ENCODE measurements at places on chromosomes 1 and 21. TPM values are rescaled to one million over a fixed set of nuclear protein-coding genes. Genes with fewer than 3 reads are reported as not detected.

DNA sequence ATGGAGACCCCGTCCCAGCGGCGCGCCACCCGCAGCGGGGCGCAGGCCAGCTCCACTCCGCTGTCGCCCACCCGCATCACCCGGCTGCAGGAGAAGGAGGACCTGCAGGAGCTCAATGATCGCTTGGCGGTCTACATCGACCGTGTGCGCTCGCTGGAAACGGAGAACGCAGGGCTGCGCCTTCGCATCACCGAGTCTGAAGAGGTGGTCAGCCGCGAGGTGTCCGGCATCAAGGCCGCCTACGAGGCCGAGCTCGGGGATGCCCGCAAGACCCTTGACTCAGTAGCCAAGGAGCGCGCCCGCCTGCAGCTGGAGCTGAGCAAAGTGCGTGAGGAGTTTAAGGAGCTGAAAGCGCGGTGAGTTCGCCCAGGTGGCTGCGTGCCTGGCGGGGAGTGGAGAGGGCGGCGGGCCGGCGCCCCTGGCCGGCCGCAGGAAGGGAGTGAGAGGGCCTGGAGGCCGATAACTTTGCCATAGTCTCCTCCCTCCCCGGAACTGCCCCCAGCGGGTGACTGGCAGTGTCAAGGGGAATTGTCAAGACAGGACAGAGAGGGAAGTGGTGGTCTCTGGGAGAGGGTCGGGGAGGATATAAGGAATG is 505 bp downstream of the LMNA start:
- peak overlapping the region; percentile 99 for H3K4me3 ChIP-seq
- peaks cover 47% of the 10 kb centered on the region for H3K4me1 ChIP-seq
- DNase-seq = no peak
- H3K27me3 ChIP-seq = no peaks in the 10 kb centered on the region
- H3K36me3 ChIP-seq = peaks cover under 1% of the 10 kb centered on the region
- peak overlapping the region; percentile 68 for H3K27ac ChIP-seq

DNA sequence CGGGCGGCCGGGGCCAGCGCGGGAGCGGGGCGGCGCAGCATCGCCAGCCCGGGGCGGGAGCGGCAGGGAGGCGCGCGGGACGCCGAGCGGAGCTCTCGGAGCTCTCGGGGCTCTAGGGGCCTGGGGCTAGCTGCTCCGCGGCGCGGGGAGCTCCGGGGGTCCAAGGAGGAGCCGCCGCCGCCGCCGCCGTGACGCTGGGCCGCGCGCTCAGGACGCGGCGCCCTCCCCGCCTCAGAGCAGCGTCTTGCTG is 147 bp downstream of the CLSTN1 start:
- H3K4me3 ChIP-seq = peak overlapping the region; percentile 91
- no peaks in the 10 kb centered on the region for H3K27me3 ChIP-seq
- peaks cover 23% of the 10 kb centered on the region for H3K4me1 ChIP-seq
- no peak for DNase-seq
- no peak overlapping the region for H3K27ac ChIP-seq

- peaks cover 10% of the 10 kb centered on the region for H3K4me1 ChIP-seq
- H3K4me3 ChIP-seq = peak within 1 kb of the TSS; percentile 86
- DNase-seq = peak; percentile 78
- H3K27ac ChIP-seq = peak within 1 kb of the TSS; percentile 83
- peaks cover 18% of the 10 kb centered on the region for H3K36me3 ChIP-seq
- H3K27me3 ChIP-seq = no peaks in the 10 kb centered on the region
Measured at GRCh38 chr1:226738995-226739695, at the start of gene ITPKB. Gene ITPKB, minus strand, starts transcription at chr1:226739282. Its CDS starts 1,824 bp downstream, at chr1:226737458.

Gene KRTAP11-1
- polyA plus RNA-seq = not detected

- no peaks in the 10 kb centered on the region for H3K27me3 ChIP-seq
- no peak overlapping the region for H3K27ac ChIP-seq
- H3K4me1 ChIP-seq = peaks cover 37% of the 10 kb centered on the region
- no peak overlapping the region for H3K4me3 ChIP-seq
Measured at GRCh38 chr21:31910074-31910470, 37.3 kb downstream of the HUNK start.

DNA sequence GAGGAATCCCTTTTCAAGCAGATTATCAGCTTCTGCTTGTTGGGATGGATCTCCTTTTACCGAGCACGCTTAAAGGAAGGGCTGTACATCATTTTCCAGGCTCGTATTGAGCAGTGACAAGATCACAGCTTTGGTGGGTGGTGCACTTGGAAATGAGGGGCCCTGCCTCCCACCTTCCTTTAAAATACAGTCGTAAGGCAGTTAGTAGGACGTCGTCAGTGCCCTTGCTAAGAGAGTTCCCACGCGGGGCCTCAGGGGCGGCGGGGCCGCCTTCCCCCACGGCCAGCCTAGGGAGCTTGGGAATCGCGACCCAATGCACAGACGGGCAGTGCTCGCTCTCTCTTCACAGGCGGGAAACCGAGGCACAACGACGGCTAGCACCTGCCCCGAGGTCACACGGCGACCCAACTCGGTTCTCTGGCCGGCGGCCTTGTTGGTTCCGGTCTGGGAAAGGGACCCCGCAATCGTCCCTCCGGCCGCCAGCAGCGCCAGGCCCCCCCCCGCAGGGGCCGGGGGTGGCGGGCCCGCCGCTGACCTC is 58.6 kb downstream of the H3-3A start:
- H3K4me1 ChIP-seq = peaks cover 10% of the 10 kb centered on the region
- H3K36me3 ChIP-seq = no peaks in the 10 kb centered on the region
- peak overlapping the region; percentile 23 for H3K4me3 ChIP-seq
- no peaks in the 10 kb centered on the region for H3K27me3 ChIP-seq
- H3K27ac ChIP-seq = no peak overlapping the region

GRCh38 chr1:107963008-107963407 is 2.0 kb downstream of the VAV3 start:
- no peak for DNase-seq
- no peak overlapping the region for H3K4me3 ChIP-seq
- H3K4me1 ChIP-seq = peaks cover 14% of the 10 kb centered on the region
- no peaks in the 10 kb centered on the region for H3K36me3 ChIP-seq
- H3K27me3 ChIP-seq = peaks cover 34% of the 10 kb centered on the region

DNA sequence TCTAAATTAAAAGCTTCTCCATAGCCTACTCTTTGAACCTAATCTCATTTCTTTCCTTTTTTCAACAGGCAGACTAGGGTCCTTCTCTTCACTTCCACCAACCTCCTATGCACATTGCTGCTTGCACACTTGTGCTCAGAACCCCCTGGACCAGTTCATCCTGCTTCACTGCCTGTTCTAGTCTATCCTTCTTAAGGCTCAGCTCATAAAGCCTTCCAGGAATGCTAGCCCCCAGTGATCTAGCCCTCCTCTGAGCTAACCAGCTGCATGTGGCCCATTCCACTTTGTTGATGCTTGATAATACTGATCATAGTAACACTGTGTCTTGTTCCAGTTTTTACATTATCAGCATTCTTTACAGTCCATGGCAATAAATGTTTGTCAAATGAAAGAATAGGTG is 22.9 kb upstream of the PHGDH start:
- H3K27me3 ChIP-seq = no peaks in the 10 kb centered on the region
- no peaks in the 10 kb centered on the region for H3K4me1 ChIP-seq
- H3K36me3 ChIP-seq = no peaks in the 10 kb centered on the region

Measured in large intestine (tissue), 12 donors.